Effector memory CD8-positive, alpha-beta T cell (primary cell): ENCODE measurements at places on chromosomes 7 and 10.

GRCh38 chr10:51705774-51706173, 6.4 kb upstream of the CSTF2T start:
- no peak for DNase-seq

GRCh38 chr7:22586101-22586785, 86.3 kb upstream of the STEAP1B start:
- no peak for DNase-seq

GRCh38 chr10:114207349-114207748, 28.2 kb downstream of the TDRD1 start:
- DNase-seq, result no peak

- no peak for DNase-seq
Measured at GRCh38 chr7:130334274-130334673, 10.3 kb upstream of the CPA5 start.

DNA sequence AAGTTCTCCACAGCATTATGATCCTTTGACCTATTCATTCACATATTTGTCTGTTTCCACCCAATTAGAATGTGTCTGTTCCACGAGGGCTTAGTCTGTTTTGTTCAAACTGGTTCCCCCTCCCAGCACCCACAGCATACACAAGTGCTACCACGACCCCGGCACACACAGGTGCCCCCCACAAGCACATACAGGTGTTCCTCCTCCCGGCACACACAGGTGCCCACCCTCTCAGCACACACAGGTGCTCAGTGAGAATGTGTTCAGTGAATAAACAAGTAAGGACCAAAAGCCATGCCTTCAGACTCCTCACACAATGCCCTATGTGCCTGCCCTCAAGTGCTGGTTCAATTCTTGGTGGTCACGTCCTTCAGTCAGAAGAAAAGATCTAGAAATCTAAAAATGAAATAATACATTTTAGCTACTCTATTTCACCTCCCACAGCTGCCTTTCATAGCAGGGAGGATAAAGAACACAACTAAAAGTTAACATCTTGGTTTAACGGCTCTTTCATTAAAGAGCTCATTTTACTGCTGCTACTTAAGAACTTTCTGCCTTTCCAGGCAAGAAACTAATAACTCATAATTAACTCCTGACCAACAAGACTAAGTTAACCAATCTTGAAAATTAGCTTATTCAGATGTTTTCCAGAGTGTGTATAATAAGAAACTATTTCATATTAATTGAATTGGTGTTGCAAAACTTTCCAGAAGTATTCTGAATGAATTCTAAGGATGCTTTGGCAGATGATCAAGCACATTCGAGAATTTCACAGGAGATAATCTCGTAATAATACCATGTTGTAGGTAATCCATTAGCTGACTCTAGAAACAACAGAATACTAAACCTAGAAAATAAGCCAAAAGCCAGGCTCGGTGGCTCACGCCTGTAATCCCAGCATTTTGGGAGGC, 2.3 kb downstream of the DNMBP start:
- DNase-seq, result no peak

GRCh38 chr10:113007821-113008220, 57.8 kb downstream of the TCF7L2 start:
- no peak for DNase-seq

GRCh38 chr7:21358648-21359047, 69.2 kb upstream of the SP4 start:
- DNase-seq, result no peak

GRCh38 chr10:133124357-133125211, 35.4 kb upstream of the KNDC1 start:
- no peak for DNase-seq

- no peak for DNase-seq
Measured at GRCh38 chr10:29266641-29267040, 22.2 kb upstream of the LYZL1 start.

DNA sequence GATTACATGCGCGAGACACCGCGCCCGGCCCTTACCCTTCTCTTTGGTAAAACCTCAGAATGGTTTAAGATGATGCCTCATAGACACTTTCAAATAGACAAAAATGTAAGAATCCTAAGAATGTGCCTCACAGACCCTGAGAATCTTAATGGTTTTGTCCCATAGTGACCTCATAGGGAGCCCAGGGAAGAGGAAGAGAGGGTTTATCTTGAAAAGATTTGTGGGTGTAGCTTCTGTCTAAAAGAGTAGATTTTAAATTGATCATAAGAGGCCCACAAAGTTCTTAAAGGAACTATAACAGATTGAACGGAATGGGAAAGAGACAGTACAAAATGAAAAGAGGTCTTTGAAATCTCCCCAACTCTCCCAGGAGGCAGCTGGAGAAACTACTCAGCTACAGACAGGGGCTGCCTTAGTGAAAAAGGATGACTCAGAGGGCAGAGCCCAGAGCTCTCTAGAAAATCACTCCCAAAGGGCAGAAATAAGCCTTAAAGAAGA, 220.6 kb downstream of the ADRA2A start:
- DNase-seq, result no peak

DNA sequence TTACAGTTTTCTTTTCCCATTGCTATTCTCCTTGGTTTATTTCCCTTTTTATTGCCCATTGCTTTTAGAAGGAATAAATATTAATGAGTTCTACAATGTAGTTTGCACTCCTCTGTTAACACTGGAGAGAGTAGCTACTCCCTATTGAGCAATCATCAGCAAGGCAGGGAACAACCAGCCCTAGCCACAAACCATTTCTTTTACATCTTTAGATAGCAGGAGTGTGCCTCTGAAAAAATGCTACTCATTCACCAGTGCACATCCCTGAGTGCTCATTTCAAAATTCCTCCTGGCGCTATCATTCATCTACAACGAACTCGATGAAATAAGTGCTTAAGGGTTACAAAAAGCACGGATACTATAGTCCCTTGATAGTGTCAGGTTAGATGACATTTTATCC, 252.9 kb downstream of the THSD7A start:
- no peak for DNase-seq

GRCh38 chr7:156515911-156516790, 124.4 kb upstream of the RNF32 start:
- DNase-seq, result no peak

GRCh38 chr10:34015700-34016099, 681.2 kb upstream of the NRP1 start:
- no peak for DNase-seq

DNA sequence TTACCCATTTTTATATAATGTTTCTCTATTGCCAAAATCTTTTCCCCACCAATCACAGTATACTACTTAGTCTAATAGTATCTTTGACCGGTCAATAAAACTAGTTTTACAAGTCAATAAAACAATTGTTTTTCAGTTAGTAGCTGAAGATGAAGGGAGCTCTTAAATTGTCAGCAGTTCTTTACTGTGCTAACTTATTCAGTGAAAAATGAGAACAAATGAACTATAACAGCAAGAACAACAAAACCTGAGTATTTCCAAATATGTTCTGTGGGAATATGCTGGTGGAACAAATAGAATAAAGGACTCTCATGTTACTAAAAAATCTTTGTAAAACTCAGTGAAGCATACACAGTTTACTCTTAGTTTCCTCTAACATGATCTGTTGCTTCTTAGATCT, 134.0 kb downstream of the SEMA3D start:
- no peak for DNase-seq

- no peak for DNase-seq
Measured at GRCh38 chr7:194252-195009, 2.1 kb downstream of the FAM20C start.

DNA sequence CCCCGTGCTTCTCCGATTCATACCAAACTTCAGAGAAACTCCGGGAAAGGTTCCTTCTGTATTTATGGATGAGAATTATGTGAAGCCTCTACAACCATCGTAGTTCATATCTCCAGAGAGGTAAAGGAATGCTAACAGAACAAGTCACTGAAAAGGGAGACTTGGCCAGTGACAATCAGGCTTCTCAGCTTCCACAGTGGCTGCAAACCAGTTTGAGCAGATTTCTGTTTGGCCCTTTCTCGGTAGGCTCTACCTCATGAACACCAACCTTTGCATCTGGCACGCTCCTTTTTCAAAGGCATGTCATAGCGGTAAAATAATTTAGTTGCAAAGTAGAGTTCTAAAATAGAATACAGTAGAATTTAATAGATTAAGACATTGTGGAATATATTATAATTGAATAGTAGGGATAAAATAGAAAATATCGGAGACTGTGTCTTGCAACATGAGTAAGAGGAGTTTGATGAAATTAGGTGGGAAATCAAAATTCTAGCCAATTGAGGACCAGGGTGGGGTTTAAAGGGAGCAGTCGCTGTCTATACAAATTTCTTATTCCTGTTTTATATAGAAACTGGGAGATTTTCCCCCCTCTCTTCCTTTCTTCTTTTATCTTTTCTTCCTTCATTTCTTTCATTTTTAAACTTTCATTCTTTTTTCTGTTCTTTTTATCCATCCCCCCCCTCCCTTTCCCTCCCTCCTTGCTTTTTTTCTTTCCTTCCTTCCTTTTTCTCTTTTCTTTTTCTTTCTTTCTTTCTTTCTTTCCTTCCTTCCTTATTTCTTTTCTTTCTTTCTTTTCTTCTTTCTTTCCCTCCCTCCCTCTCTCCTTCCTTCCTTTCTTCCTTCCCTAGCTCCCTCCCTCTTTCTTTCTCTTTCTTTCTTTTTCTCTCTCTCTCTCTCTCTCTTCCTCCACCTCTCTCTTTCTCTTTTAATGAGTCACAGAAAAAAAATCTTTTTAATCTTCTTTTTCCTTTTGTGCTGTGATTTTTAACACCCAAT, 161.5 kb upstream of the KLF6 start:
- DNase-seq, result no peak

DNA sequence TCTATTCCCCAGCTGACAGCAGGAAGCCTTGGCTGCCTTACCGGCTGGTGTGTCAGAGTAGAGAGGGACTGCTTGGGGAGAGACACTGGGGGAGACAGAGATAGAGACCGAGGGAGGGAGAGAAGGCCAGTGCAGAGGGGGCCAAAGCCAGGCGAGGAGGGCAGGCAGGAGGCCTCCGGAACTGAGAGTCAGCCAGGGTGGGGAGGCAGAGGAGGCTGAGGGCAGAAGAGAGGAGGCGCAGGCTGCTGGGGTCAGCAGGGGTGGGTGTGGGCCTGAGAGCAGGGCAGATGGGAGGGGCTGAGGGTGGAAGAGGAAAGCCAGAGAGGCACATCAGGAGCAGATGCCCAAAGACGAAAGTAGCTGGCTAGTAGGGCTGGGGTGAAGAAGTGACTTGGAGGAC, 57.2 kb upstream of the PAX2 start:
- DNase-seq, result no peak

DNA sequence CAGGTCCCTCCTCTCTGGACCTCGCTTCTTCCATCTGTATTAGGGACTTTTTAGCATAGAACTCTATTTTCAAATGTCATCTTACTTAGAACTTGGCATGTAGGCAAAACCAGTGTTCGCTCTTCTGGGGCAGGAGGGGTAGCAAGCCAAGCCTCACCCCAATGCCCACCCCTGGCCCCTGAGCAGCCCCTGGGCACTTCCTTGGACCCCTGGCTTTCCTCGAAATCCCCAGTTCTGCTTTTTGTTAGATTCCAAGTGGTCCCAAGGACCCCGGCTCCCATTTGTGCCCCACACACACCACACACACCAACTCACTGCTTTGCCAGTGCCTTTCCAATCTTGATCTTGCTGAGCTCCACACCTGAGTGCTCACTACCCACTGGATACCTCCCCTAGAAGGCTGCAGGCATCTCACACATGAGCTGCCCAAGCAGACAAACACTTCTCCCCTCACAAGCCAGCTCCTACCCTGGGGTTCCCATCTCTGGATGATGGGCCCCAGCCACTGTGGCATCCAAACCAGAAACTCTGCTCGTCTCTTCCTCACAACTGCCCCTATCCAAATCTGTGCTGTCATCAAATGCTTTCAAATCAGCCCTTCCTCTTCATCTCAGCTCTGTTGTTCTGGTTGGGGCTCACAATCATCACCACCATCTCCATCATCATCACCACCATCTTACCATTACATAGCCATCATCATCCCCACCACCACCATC, 167.9 kb upstream of the ZMIZ1 start:
- DNase-seq, result no peak

DNA sequence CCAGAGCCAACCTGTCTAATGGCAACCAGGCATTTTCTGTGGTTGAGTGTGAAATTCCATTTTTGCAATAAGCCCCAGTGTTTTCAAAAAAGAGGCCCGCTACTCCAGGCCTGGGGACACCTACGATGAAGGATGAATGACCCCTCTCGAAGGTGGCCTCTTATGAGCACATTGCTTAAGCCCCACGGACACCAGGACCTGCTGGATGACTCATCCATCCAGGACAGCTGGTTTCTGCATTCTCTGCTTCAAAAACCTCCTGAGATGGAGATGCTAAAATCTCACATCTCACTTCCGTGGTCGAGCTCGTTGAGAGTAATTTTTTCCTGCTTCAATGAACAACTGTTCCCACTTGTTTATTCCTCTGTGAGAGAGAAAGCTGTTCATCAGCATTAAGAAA, 150.2 kb upstream of the FZD8 start:
- no peak for DNase-seq

GRCh38 chr7:128446306-128446705, 9.4 kb upstream of the HILPDA start:
- no peak for DNase-seq

GRCh38 chr10:130337305-130337640, 201.1 kb downstream of the GLRX3 start:
- DNase-seq, result no peak

- no peak for DNase-seq
Measured at GRCh38 chr10:5557040-5557721, 32.4 kb downstream of the CALML3 start.

- no peak for DNase-seq
Measured at GRCh38 chr10:22193945-22194344, 23.9 kb downstream of the EBLN1 start.

GRCh38 chr10:69492091-69492745, 41.0 kb downstream of the TSPAN15 start:
- no peak for DNase-seq

GRCh38 chr10:114326795-114327194, 77.5 kb downstream of the AFAP1L2 start:
- no peak for DNase-seq

DNA sequence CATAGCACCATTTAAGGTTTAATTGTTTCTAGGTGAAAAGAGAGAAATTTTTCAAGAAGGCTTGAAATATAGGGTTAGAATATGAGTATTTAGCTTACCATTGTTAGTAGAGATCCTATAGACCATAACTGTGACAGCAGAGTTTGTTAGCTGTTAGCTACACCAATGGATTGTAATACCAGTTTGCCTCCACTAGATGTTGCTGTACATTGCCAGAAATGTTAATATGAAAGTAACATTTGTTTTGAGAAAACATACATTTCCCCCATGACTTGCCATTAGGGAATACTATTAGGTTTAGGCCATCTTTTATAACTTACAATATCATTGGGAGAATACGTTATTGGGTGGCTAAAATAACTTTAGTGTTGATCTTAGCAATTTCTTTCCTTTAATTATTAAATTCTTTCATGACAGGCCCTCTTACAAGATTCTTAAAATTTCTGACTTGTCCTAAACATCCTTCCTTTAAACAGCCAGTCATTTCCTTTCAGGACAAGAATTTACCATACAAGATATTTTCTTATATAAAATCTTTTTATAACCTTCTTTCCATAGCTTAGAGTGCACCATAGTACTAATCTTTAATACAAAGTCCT, 39.5 kb downstream of the ZNF117 start:
- DNase-seq, result peak; percentile 28

DNA sequence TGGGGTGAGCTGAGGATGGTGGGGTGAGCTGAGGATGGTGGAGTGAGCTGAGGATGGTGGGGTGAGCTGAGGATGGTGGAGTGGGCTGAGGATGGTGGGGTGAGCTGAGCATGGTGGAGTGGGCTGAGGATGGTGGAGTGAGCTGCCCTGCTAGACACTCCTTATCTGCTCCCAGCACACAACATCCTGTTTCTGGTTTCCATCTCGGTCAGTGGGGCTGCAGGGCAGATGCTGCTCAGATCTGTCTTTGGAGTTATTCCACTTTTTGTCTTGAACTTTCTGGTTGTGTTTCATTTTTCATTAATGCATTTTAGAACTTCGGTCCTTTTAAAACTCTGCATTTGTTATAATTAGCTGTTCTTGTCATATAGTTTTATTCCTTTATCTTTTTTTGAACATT, 67.9 kb upstream of the ANTXRL start:
- DNase-seq, result no peak
